ENCODE measurements at places on chromosomes 12 and 14.

DNA sequence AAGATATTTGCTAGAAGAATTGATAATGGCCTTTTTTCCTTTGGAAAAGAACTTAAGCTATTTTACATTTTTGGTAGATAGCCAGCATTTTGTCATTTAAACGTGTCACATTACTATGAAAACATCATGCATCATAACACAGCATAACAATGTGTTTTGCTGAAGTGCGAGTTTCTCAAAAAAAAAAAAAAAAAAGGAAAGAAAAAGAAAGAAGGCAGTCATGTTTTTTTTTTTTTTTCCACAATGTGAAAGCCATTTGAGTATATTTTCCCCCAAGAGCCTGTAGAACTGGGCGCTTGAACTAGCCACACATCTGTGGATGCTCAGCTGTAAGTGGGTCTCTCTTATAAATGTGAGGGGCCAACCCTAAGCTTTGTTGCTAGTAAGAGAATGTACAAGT, 300.1 kb downstream of the AKAP6 start:
- DNase-seq = no peak

DNA sequence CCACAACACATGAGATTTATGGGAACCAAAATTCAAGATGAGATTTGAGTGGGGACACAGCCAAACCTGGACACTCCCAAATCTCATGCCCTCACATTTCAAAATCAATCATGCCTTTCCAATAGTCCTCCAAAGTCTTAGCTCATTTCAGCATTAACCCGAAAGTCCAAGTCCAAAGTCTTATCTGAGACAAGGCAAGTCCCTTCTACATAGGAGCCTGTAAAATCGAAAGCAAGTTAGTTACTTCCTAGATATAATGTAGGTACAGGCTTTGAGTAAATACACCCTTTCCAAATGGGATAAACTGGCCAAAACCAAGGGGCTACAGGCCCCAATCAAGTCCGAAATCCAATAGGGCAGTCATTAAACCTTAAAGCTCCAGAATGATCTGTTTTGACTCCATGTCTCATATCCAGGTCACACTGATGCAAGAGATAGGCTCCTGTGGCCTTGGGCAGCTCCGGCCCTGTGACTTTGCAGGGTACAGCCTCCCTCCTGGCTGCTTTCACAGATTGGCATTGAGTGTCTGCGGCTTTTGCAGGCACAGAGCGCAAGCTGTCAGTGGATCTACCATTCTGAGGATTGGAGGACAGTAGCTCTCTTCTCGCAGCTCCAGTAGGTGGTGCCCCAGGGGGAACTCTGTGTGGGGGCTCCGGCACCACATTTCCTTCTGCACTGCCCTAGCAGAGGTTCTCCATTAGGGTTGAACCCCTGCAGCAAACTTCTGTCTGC, 60.1 kb downstream of the LRIG3 start:
- no peak for DNase-seq

DNA sequence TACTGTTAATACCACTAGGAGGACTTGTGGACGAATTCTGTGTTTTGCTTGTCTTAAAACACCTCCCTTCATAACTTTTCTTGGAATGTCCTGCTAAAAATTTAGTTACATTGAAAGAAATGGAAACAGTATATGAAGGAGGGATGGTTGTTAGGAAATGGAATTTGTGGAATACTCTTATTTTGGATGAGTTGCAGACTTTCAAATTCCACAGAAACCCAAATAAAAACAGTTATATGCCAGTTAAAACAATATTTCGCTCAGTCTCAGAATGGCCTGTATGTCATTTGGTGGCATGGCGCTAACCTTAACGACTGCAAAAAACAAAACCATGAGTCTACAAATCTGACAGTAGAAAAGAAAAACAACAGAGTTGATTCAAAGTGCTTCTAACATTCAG, 12.2 kb upstream of the ARHGAP5 start:
- no peak for DNase-seq

DNA sequence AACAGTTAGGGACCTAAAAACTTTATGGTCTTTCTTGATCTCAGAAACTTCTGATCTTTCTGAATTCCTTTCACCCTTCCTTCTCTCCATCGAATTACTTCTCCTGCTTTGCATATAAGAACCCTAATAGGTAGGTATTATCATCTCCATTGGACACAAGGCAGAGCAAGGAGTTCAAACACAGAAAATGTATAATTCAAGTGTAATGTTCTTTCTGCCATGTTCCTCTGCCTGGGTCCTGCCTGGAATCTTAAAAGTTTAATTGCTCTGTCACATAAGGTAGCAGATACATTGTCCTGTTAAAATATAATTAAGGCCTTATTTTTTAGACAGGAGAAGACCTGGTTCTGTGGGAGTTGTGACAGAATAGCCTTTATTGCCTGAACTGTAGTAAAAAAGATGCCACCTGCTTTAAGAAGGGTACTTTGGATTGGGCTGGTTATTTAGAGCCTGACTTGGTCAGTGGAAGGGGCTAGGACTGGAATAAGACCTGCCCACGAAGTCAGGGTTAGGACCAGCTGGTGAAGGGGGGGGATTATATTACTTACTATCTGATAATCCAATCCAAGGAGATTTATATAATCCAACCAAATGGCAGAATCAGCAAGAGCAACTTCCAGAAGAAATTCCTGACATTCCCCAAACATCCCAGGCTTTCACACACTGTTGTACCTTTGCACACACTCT, 10.4 kb downstream of the G2E3 start:
- DNase-seq = no peak
